KG1 (cell line): ENCODE measurements at places on chromosomes 2 and 18.

- no peak for DNase-seq
Observed at GRCh38 chr18:27695503-27695902, 481.4 kb downstream of the CDH2 start.

GRCh38 chr18:77066689-77067088 is 65.9 kb downstream of the MBP start:
- DNase-seq = no peak

GRCh38 chr18:13447621-13448334 is 229.2 kb downstream of the LDLRAD4 start:
- DNase-seq = no peak

- DNase-seq = no peak
Observed at GRCh38 chr2:178295115-178295514, 100.8 kb downstream of the OSBPL6 start.

GRCh38 chr2:12979066-12979465 is 262.3 kb downstream of the TRIB2 start:
- no peak for DNase-seq

DNA sequence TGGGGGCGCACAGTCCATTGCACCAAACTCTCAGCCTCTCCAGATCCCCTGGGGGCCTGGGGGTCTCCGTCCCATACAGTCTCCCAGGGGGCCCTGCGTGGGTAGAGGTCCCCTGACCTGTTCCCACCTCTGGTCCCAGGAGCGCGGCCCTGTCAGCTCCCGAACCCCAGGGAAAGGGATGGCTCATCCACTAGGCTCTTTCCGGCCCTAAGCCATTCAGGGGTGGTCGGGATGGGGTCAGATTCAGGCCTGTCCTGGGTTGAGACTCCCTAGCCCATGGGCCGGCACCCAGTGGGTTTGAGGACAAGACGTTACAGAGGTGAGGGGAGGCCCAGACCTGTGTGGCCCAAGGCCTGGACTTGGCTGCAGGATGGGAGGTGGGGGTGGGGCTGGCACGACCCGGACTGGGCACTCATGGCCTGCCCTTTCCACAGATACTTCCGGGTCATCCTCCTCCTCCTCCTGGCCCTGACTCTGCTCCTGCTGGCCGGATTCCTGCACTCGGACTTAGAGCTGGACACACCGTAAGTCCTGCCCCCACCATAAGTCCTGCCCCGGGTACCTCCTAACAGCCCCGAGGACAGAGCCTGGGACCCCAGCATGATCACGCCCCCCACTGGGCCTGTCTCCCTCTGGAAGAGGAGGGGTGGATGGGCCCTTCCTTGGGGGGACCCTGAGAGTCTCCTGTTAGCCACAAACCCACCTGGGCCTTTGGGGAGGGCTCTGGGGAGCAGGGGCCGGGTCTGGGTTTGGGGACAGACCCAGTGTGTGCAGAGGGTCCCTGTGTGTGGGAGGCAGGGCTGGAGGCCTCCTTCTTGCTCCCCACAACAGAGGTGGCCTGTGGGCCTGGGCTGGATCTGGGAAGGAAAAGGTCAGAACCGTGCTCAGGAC is 10.1 kb upstream of the NEU4 start:
- DNase-seq = no peak

DNA sequence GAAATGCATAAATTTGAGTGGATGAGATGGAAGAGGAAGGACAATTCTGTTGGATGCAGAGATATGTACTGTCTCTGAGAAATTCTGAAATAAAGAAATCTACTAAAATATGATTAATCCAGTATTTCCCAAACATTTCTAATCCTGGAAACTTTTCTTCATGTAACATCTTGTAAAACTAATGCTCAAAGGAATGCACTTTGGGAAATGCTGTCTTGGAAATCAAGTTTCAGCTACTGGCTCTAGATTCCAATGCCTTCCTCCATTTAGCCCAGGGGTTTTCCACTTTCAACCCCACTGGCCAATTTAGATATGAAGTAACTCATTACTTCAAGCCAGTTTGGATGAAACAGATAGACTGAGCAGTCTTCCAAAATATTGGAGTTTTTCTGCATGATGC is 355.1 kb downstream of the TXNL1 start:
- DNase-seq = no peak

- DNase-seq = no peak
Observed at GRCh38 chr2:65070172-65070830, 14.1 kb downstream of the CEP68 start.

GRCh38 chr2:95760806-95761525 is 169.2 kb downstream of the TRIM43 start:
- DNase-seq = no peak

GRCh38 chr2:146992466-146992865 is 852.4 kb upstream of the ACVR2A start:
- no peak for DNase-seq

DNA sequence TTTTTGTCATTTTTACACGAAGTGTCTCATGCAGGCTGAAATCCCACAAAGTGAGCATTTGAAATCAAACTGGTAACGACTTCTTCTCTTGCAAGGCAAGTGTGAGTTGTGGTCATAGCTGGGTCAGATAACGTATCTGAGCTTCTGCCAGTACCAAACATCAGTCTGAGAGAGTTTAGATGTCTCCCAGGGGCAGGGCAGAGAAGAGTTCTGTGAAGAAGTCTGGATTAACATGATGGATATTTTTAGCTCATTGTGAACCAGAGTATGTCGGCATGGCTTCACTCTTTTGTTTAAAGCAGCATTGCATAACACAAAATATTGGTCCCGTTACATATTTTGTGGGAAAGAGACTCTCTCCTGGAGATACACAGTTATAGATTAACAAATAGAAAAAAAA is 655.5 kb upstream of the KLHL29 start:
- DNase-seq = no peak

DNA sequence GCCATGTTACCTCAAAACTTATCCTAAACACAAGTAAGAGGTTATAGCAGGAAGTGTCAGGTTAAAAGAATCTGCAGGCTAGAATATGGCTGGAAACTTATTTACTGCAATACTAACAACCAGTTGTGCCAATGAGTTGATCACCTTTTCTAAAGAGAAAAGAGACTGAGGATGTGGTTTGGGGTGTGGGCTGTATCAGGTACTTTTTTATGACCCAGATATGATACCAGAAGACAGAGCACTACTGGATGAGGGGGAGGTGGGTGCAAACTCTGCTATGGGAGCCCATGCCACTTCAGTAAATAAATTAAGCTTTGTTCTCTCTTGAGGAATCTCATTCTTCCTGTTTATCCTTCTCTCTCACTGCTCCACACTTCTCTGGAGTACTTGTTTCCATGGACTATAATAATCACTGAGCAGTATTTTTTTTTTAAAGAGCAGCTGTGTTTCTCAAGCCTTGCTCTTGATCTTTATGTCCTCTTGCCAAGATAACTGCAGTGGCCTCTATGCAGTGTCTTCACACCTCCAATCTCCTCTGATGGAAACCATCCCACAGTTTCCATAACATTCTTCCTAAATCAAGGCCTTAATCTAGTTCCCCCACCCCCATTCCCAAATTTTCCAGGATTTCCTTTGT is 51.2 kb upstream of the NOSTRIN start:
- DNase-seq = no peak

DNA sequence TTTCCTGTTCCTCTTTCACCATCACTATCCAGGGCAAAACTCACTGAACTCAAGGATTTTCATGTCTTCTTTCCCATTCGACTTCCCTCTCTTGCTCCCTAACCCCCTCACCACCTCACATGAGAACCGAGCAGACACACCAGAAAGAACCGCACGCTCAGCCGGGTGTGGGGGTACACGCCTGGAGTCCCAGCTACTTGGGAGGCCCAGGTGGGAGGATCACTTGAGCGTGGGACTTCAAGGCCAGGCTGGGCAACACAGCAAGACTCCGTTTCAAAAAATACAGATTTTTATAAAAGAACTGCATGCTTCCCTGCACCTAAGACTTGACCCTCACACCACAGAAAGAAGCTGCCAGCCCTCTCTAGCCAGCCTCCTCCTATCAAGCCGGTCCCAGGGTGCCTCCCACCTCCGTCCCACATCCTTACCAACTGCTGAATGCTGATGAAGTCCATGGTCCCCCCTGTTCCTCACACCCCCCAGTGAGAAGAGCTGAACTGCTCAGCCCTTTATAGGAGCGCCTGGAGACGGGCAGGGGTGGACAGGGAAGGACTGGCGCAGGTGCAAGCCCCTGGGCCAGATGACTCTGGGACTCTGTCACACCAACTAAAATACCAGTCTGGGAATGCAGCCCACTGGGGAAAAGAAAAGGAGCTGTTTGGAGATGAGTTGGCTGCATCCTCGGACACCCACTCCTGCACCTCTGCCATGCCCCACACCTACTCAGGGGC is at the start of gene ANKRD23:
ANKRD23 (minus strand) TSS at position 484 of the 731 bp plus-strand sequence; CDS start at position 455, 29 bp downstream.
- DNase-seq = no peak

GRCh38 chr2:46050489-46050888 is 246.7 kb upstream of the EPAS1 start:
- DNase-seq = no peak

- no peak for DNase-seq
Observed at GRCh38 chr2:4415171-4415570, 711.8 kb downstream of the DCDC2C start.

- DNase-seq = no peak
Observed at GRCh38 chr2:54076586-54076985, 38.8 kb upstream of the ACYP2 start.

DNA sequence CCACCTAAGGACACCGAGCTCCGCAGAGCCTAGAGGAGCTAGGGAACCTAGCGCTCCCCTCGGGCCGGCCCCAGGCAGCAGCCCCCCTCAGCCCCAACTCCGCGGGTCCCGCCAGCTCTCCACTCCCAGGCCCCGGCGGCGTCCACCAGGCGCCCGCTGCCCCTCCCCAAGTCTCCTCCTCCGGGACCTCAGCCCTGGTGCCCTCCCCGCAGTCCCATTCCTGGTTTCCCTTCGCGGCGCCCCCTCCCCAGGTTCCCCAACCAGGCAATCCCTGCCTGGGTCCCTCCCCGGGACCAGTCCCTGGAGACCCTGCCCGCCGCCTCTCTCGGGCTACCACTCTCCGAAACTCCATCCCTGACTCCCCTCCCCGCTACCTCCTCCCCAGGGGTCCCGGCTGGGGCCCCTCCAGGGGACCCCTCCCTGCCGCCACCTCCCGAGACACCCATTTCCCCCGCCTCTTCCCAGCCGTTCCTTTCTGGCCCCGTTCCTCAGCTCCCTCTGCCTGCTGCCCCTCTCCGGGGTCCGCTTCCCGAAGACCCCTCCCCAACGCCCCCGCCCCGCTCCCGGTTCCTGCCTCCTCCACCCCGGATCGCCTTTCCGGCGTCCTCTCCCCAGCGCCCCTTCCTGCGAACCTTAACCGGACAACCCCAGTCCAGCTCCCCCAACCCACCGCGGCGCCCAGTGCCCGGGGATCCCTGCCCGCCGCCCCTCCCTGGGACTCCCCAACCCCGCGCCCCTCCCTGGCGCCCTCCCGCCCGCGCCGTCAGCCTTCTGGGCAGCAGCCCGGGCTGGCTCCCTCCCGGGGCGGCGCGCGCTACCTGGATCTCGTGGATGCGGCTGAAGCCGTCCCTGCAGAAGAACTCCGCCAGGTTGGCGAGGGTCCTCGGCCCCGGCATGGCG is 678 bp downstream of the CYP27C1 start:
- DNase-seq = no peak

- no peak for DNase-seq
Observed at GRCh38 chr2:241014764-241015163, 16.3 kb downstream of the SNED1 start.

DNA sequence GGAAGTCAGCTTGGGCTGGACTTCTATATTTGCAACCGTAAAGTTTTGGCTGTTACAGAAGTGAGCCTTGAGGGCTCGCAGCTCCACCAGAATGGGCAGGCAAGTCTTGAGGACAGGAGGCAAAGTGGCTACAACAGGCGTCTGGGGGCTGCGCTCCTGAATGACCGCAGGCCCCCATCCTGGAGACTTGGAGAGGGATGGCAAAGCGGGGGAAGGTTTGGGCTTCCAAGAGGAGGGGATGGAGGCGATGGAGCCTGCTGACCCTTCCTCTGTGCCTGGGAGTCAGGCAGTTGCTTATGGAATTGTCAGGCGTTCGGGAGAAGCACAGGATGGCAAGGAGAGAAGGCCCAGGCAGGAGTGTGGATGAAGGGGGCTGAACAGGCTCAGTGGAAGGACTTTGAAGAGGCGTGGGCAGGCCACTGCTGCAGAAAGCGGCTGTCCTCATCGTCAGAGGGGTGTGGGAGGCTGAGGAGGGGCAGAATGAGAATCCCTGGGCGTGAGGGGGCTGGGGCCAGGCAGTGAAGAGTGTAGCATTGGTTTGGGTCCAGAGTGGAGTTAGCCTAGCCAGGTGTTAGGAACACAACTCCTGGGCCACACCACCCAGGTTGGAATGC is 72.3 kb downstream of the INHBB start:
- DNase-seq = no peak

- DNase-seq = no peak
Observed at GRCh38 chr18:49321797-49322461, 138.5 kb downstream of the DYM start.

DNA sequence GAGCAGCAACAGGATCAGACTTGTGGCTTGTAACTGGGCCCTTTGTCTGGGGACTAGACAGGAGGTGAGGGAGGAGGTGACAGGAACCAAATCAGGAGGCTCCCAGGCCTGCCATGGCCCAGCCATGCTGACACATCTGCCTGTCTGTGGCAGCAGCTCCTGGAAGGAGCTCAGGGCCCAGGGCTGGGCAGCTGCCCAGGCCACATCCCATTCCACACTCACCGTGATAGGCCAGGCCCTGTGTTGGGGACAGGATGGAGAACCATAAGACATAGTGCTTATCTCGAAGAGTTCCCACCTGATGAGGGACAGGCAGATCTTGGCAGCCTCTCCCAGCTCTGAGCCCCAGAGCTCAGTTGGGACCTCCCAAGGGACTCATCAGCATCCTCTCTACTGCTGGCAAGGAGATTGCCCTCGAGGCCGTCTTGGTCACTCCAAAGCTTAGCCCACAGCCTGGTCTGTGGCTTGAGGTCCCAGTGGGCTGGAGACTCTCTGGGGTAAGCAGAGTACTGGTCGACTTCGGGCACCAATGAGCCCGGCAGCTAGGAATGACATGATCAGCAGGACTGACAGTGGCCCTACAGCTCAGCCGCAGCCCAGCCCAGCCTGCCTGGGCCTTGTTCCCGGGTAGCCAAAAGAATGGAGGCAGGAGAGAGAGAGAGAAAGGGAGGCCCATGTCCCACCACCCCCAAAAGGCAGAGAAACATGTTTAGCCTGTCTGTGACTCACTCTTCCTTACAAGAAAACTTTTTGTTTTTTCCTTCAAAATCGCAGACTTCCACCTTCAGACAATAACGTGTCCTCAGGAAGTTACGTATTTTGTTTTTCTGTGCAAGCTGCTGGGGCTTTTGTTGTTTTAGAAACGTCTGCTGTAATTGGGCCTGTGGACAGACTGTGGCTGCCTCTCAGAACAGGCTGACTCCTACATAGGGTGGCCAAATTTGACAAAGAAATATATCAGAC is 82.1 kb downstream of the HS1BP3 start:
- DNase-seq = no peak

GRCh38 chr2:43333101-43333655 is 106.8 kb upstream of the ZFP36L2 start:
- DNase-seq = no peak

- no peak for DNase-seq
Observed at GRCh38 chr2:187988348-187988747, 303.3 kb upstream of the GULP1 start.
